Nucleus accumbens (tissue), 56 donors: ENCODE measurements at places on chromosomes 7 and 10.

DNA sequence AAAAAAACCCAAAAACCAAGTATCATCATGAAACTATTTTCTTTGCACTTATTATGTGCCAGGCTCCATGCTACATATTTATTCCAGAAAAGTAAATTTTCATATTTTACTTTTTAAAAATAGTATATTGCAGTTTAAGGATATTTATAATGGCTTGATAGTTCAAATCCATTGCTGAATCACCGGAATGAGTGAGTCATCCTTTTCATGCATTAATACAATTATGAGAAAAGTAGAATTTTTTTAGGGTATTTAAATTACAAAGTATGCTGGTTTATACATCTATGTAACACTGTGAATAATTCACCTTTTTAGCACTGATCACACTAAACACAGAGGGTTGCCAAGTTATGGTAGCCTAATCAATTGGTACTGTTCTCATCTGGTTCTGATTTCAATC, 54.3 kb downstream of the SLC16A9 start:
- no peak for DNase-seq

DNA sequence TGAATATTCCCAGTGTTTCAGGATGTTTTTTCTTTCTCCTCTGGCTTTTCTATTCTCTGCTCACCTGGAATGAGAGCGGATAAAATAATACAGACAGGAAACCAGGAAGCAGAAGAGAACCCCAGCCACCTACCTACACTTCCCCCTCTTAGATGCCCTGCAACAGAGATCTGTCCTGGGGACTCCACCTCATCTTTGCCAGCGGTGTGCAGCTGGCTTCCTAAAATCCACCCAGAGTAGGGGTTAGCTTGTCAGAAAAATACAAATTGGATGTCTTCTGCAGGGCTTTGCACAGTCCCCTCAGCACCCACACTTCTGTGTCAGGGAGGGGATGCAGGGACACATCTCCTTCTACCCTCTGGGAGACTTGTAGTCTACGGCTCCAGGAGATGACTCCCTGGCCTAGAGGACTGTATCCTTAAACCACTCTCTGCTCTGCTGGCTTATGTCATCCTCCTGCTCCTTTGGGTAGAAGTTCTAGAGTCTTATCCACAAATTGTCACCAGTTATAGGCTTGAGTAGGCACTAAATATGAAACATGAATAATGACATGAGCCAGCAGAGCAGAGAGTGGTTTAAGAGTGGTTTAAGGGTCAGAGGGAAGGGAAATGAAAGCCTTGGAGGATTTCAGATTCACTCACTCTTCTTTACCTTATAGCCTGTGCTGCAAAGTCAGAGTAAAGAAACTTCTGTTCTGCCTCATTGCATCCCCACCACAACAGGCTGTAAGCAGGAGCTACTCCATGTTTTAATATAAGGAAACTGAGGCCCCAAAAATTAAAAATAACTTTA, 749.4 kb downstream of the AUTS2 start:
- no peak for DNase-seq

DNA sequence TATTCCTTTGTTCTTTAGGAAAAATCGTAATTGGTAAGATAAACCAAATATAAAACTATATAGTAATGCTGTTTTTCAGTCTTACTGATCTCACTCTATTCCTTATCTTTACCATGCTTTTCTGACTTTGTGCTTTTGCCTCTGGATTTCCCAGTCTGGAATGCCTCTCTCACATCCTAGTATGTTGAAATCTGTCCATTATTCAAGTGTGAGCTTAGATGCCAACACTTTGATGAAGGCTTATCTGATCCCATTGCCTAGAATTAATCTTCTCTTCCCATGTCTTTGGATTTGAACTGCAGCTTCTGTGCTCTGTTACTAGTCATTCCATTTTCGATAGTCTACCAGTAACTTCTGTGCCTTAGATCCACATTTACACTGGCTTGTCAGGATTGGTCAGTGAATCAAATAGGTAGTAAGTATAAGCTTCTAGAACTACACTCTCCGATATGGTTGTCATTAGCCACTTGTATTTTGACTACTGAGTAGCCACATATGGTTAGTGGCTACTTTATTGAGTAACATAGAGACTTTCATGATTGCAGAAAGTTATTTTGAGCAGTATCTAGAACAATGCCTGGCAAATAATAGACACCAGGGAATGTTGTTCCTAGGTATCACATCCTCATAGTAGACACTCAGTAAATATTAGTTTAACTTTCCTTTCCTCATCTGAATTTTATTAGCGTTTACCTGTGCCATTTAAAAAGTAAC, 92.9 kb downstream of the BMPR1A start:
- DNase-seq: no peak

DNA sequence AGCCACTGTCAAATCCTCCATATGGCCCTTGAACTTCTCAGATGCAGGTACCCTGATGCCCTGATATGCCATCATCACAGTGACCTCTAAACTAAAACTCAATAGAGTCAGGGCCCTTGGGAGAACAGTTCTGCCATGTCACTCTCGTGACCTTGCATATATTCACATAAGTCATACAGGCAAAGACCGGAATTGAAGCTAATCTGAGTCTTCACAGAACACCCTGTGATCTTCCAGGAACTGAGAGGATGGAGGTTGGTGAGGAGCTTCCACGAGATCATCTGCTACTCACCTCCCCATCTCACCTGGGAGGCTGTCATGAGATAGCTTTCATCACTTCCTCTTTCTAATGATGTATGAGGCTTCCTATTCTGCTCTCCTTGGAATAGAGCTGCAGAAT, 228.7 kb upstream of the CCDC6 start:
- DNase-seq: no peak

GRCh38 chr7:107622429-107622828, 38.2 kb upstream of the SLC26A4 start:
- no peak for DNase-seq

DNA sequence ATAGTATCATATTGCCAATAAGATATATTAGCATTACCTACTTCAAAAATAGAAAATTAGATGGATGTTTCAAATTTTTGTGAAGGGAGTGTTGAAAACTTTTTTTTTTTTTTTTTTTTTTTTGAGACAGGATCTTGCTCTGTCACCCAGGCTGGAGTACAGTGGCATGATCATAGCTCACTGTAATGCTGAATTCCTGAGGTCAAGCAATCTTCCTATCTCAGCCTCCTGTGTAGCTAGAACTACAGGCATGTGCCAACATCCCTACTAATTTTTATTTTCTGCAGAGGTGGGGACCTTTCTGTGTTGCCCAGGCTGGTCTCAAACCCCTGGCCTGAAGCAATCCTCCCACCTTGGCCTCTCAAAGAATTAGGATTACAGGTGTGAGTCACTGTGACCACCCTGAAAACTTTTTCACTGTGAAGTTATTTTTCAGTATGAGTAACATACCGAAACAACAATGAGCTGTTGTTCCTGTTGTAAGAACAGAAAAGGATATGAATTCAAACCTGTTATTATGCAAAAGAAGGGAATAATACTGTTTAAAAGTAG, 266.9 kb downstream of the NEBL start:
- DNase-seq: no peak

GRCh38 chr10:13717936-13718772, 131.4 kb downstream of the PRPF18 start:
- DNase-seq: no peak

DNA sequence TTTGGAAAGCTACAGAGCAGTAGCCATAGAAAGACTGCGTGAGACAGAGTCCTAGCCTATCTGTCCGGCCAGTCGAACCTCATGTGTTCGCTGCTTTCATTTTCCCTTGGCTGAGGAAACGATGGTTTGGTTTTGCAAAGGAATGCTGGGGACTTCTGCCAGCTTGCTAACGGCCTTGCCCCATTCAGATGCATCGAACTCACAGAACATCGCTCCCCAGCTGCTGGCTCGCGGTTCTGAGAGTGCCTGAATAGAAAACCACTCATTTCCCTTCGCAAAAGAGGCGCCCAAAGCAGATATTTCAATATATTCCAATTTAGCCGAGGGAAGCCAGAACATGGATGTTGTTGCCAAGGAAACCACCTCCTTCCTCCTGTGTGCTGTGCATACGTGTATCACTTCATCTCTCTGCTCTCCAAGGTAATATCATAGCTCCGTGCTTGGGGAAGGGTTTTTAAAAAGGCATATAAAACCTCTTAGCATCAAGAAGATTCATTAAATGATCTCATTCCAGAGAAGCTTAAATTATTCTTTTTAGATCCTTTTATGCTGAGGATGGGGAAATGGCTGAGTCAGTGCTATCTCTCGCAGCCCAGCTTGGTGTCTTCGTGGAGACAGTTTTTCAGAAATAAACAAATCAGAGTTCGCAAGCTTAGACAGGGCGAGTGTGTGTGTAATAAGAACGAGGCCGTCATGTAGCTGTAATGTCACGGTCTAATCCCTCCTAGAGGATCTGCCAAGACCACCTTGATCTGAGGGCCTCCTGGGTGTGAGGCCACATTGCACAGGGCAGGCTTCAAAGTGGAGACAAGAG, 215.2 kb downstream of the RPS24 start:
- DNase-seq: peak; percentile 44

DNA sequence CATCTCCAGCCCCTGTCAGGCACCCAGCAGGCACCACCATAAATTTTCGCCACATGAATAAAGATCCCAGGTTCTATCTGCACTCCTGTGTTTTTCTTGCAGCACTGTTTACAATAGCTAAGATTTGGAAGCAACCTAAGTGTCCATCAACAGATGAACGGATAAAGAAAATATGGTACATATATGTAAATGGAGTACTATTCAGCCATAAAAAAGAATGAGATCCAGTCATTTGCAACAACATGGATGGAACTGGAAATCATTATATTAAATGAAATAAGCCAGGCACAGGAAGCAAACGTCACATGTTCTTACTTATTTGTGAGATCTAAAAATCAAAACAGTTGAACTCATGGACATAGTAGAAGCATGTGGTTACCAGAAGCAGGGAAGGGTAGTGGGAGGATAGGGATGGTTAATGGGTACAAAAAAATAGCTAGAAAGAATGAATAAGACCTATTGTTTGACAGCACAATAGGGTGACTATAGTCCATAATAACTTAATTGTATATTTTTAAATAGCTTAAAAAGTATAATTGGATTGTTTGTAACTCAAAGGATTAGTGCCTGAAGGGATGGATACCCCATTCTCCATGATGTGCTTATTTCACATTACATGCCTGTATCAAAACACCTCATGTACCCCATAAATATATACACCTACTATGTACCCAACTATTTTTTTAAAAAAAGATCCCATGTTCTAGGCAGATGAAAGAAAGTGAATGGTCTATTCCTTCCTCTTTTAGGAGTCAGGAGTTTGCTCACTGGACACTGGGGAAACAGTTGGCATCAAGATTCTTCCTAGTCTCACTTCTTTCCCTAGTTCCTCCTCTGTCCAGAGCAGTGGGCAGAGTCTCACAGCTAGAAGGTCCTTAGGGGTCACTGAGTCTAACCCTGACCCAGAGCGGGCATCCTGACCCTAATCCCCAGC, 1.0 kb upstream of the NPFFR1 start:
- DNase-seq: no peak

DNA sequence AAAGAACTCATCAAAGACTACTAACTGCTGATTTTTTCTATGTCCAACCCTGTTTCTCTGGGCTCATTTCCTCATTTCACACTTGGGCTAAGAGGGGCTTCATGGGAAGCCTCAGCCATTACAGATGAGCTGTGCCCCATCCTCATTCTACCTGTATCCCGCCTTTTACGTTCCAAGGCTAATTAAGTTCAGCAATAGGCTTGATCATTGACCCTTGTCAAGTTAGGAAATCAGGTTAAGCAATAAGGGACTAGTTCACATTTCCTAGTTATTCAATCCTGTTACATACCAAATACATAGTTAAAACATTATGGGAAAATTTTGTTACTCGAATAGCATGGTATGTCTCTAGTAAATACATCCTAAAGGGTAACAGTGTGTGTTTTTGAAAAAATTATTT, 29.3 kb upstream of the AGBL3 start:
- no peak for DNase-seq

GRCh38 chr7:68504716-68505115, 1093.6 kb upstream of the AUTS2 start:
- DNase-seq: no peak

DNA sequence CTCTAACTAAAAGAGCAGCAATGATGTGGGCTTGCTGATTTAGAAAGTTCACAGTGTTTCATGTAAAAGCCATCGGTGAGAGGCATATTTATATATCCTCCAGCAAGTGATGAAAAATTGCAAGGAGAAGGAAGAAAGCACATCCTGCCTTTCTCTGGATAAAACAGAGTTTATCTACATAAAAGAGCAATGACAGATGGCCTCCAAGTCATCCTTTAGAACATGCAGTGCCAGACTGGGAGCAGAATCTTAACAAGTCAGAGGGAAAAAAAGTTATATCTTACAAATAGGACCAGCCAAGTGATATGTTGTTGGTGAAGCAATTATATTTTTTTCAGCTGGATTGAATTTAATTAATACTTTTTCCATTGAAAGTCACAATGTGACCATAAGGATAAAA, 253.8 kb upstream of the MGMT start:
- no peak for DNase-seq

- no peak for DNase-seq
Observed at GRCh38 chr10:72719941-72720592, 28.1 kb downstream of the MCU start.

- DNase-seq: no peak
Observed at GRCh38 chr7:101693498-101694091, 64.5 kb upstream of the MYL10 start.

DNA sequence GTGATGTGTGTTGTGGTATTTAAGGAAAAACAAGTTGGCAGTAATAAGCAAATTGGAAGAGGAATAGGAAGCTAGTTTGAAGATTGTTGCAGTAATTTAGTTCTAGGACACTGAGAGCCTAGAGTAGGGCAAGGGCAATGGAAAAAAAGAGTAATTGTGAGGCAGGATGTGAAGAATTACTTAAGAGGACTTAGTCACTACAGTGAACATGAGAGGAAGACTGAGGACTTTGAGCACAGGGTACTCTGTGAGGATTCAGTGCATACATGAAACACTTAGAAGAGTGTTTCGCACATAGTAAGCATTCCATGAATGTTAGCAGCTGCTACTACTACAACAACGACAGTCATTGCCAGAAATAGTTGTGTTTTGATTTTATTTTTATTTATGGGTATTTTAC, 30.9 kb upstream of the DKK1 start:
- no peak for DNase-seq

DNA sequence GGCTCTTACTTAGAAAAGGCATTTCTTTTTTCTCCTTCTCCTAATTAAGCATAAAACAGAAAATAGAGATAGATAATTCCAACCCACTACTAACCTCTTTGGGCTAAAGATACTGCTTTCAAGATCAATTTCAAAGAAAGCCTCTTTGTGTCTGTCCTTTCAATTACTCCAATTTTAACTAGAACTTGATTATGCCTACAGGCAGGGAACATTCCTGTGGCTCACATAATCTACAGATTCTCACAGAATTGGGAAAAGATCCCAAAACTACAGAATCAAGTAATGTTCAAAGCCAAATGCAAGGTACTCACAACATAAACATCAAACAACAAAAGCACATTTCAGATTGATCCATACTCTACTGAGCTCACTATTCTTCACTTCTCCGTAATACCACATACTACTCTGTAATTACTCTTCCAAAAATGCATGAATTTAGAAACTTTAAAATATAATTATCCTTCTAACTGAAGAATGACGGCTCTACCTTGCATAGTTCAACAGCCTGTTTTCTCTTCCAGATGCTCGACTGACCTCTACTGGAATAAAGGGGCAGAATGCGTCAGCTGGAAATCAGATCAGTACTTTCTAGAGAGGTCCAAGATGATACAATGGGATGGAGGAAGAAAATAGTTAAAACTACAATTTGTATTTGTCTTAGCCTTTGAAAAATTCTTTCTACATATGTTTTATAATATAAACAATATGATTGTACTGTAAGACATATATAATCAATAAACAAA, 3.9 kb downstream of the MTERF1 start:
- DNase-seq: no peak

- no peak for DNase-seq
Observed at GRCh38 chr10:662223-662605, 27.3 kb downstream of the DIP2C start.

GRCh38 chr7:155963356-155963755, 151.1 kb upstream of the SHH start:
- no peak for DNase-seq
